ENCODE measurements at places on chromosomes 11 and 22.

DNA sequence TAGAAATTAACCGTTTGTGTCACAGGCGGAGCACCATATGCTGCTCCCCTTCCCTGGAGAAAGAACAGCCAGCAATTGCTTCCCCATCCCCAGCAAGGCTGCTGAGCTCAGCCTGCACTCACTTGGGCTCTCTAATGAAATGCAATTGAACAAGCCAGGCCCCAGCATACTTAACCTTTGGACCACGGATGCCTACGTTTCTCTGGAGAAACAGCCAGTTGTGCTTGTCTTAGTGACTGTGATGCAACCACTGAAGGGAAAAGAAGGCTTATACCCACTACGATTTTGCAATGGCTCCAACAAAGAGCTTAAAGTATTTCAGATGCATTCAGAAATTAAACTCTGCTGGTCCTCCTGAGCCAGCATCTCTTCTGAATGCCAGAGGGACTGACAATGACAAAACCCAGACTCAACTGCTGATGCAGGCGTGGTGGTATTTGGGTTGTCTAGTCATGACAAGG, 51.3 kb upstream of the SESN3 start:
- DNase-seq = no peak

- DNase-seq = peak; percentile 28
These were observed at the start of gene MUC5AC for GRCh38 chr11:1157645-1158591. MUC5AC (plus strand) TSS chr11:1157953; CDS start chr11:1158000, 47 bp downstream.

DNA sequence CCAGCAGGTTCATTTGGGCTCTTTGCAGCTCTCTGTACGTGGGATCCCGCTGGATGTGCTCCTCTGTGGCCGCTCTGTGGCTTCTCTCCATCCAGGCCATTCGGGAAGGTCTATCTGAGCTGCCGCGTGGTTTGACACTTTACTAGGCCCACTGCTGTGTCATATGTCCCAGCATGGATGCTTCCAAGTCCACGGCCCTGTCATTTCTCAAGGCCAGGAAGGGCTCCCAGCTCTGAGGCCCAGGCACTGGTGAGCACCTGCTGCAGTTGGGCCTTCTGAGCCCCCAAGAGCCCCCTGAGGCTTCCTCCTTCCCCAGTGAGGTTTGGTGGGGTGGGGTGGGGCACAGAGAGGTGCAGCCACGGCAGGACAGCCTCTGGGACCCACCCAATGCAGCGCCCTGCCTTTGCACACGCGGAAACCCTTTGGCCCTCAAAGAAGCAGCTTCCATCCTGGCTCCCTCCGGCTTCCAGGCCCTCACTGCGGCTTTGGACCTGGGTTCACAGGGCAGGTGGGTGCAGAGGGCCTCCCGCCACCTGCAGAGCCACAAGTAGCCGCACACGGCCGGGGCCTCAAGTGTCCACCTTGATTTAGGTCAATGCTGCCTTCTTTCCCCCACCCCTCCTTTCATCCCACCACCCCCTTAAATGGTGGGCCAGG, 44.5 kb upstream of the FGF3 start:
- no peak for DNase-seq

GRCh38 chr11:19633276-19633675, 79.4 kb upstream of the NAV2 start:
- no peak for DNase-seq
